ENCODE measurements at places on chromosomes 12 and 14.

- DNase-seq: no peak
Observed at GRCh38 chr14:87877877-87878276, 115.1 kb downstream of the GALC start.

DNA sequence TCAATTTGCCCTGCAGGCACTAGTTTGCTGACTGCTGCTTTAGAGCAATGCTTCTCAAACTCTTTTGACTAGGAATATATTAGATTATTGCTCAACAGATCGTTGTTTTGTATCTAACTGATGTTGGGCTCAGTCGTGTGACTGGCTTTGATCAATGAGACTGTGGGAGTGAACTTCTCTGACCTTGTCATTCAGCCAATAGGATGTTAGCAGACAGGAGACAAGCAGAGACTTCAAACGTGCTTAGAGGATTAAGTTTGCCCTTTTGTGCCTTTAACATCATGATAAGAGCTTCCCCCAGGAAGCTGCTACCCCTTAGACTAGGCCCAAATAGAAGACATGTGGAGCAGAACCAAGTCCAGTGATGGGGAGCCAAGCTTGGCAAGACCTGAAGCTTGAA lies 76.7 kb upstream of the ELK3 start:
- DNase-seq: no peak

GRCh38 chr12:2393016-2393415 lies 340.2 kb downstream of the CACNA1C start:
- no peak for DNase-seq

- no peak for DNase-seq
Observed at GRCh38 chr12:114311974-114312373, 94.0 kb downstream of the TBX5 start.

DNA sequence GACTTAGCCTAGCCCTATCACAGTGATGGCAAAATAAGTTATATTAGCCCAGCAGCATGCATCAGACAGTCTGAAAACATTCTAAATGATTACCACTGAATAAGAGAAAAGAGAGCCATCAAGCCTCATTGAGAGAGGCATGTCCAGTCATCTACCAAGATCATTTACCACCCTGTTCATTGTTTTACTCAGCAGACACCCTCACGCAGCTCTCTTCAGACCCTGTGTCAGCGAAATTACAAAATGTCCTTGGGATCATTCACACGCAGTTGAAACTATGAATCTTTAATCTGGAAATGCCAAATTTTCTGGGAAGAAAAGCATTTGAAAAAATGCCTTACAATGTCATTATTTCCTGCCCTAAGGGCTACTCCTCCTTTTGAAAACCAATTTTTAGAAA lies 89.5 kb downstream of the PTPRO start:
- no peak for DNase-seq

DNA sequence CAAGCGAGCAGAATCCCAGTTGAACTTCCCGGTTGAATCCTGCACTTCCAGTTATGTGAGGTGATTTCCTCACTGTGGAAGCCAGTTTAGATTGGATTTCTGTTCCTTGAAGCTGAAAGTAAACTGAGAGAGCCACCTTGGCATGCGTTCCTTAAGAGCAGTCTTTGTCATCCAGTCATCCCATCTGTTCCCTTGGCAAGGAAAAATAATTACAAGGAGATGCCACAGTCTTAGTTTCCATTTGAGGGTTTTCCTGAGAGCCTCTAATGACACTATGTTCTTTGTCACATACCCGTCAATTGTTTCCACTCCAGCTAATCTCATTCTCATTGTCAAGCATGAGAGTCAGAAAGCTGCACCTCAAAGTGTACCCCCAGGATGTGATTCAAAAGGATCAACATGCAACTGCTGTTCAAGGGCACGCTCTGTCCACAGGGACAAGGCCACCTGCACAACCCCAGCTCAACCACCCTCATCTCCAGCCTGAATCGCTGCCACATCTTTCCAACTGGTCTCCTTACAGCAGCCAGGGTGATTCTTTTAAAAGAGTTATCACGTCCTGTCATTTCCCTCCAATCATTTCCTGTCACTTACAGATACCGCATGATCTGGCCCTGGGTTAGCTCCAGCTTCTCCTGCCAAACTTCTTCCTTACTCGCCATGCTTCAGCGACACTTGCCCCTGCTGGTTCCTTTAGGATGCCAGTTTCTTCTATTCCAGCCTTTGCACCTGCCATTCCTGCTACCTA lies 18.0 kb upstream of the TCP11L2 start:
- no peak for DNase-seq

DNA sequence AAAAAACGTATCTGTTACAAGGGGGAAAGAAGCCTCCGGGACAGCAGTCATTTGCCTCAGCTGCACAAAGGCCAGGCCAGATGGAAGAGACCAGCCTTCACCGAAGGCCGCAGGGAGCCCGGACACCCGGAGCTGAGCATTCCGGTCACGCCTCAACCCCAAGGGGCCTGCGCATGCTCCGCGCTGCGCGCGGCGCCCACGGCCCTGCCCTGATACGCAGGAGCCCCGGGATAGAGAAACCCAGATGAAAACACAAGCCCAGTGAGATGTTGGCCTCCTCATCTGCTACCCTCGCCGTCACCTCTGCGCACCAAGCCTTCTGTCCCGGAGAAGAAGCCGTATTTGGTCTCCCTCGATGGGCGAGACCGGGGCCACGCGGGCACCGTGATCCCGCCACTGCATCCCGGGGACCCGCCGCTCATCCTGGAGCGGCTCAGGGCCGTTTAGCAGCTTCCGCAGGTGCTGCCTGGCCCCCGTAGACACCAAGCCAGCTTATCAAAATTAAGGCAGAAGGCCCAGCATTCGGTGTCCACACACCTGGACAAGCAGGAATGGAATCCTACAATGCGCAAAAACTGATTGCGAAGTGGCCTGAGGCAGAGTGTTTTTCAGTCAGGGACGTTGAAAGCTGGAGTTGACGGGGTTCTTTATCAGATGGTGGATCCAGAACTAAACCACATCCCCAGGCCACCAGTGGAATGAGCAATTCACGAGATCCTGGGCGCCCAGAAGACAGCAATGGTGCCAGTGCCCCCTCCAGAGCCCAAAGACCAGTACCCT lies 2.6 kb downstream of the OR8S1 start:
- no peak for DNase-seq

DNA sequence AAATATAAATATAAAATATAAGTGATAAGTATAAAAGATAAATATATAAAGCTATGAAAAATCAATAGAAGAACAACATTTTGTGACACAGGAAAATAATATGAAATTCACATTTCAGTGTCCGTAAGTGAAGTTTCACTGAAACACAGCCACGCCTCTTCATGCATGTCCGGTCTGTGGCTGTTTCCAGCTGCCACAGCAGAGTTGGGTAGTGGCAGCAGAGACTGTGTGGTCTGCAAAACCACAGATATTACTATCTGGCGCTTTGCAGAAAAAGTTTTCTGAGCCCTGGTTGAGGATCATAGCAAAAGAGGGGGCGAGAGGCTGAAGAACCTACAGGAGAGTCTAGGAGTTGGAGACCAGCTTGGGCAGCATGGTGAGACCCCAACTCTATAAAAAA lies 780 bp downstream of the SERPINA4 start:
- no peak for DNase-seq

GRCh38 chr12:71876137-71876799 lies 36.7 kb downstream of the TBC1D15 start:
- DNase-seq: no peak

- no peak for DNase-seq
Observed at GRCh38 chr14:71539650-71540285, 392.5 kb upstream of the RGS6 start.

DNA sequence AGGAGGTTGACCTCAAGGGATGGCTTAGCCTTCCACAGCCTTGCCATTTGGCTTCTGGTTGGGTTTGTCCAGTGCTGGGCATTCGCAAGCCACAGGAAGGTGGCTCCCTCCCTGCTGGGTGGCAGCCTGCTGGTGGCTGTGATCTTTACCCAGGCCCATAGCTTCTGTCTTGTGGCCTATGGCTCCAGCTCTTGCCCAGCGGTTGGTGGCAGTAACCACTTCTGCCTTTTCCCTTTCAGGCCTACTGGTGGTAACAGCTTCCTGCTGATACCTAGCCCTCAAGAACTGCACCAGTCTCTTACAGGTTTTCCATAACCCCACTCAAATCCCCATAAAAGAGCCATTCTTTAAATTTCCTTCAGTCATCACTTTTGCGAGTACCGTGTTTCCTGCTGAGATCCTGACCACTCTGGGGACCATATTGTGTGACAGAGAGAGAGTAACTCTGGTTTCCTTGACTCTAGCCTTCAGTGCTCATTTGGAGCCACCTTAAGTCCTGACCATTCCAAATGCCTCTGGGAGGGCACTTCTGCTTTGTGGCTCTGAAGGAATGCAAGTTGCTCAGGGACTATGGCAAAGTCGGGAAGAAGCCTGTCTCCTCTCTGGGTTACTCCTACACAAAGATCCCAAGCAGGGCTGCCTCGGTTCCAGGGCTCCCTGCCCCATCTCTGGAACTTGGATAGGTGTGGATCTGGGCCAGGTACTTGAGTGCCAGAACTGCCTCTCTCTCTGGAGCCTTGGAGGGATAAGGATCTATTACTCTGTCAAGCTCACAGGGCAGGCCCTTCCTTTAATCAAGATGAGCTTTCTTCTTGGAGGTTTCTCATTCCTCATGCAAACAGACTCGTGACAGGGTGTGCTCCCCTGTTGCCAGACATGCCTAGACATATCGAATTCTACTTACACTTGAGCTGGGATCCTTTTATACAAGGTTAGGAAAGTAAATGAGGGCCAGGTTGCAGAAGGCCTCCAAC lies 2.9 kb upstream of the NYNRIN start:
- DNase-seq: no peak

All from amygdala (tissue), 56 donors.